Activated naive CD4-positive, alpha-beta T cell (primary cell): ENCODE measurements at places on chromosomes 2 and 18.

DNA sequence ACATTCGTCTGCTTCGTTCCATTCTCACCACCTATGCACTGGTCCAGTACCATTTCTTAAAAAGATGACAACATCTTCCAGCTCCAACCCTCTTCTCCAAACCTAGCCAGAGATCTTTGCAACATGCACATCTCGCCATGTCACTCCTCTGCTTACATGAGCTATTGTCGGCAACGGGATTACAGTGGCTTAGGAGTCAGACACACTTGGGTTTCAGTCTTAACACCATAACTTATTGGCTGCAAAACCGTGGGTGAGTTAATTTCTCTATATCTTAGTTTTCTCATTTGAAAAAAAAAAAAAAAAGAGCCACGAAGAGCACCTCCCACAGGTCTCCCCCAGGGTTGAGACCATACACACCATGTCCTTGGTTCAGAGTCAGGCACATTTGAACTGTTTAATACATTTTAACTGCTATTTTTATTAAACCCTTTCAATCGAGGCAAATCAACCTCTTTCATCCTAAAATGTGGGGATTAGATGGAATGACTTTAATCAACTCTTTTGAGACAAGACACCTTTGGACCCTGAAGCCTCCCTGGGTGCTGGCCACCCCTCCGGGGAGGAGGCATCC is 889 bp downstream of the ANKRD29 start:
- no peak for DNase-seq

GRCh38 chr18:55515941-55516710 is 71.9 kb downstream of the TCF4 start:
- no peak for DNase-seq

DNA sequence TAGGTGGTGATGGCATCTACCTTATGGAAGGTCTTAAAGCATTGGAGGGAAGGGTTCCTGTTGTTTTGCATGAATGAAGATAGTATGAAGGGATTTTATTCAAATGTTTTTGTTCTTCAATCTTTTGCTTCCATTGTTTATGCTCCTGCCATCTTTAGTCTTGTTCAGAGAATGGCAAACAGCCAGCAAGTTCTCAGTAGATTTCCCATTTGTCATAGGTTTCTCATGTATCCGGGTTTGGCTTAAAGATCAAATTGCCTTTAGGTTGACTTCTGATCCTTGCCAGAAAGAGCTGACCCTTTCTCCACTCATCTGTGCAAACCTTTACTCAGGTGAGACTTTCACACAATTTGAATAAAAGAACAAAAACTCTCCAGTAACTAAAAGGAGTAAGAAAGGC is 44.2 kb upstream of the STAT4 start:
- no peak for DNase-seq

- DNase-seq: no peak
Observed at GRCh38 chr2:161386228-161386824, 29.8 kb upstream of the TBR1 start.

DNA sequence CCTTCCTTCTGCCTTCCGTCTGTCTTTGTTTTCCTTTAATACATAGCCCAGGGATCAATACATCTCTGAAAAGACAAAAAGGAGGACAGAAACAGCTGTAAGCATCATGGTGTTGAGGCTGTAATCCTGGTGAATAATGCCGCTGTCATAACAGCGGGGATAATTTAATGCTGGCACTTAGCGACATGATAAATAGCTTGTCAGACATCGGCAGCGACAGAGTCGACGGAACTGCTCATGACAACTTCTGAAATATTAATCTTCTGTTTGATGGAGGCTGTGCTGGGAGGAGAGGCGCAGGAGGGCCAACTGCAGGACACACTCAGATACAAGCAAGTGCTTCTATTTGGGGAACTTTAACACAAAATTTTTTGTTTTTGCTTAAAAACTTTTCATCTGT is 602.2 kb downstream of the GALR1 start:
- DNase-seq: no peak

GRCh38 chr18:63421514-63421913 is 762 bp downstream of the VPS4B start:
- DNase-seq: no peak

- DNase-seq: no peak
Observed at GRCh38 chr2:194343167-194343566, 1313.9 kb upstream of the SLC39A10 start.

- DNase-seq: no peak
Observed at GRCh38 chr2:11560806-11561205, 27.0 kb downstream of the GREB1 start.

DNA sequence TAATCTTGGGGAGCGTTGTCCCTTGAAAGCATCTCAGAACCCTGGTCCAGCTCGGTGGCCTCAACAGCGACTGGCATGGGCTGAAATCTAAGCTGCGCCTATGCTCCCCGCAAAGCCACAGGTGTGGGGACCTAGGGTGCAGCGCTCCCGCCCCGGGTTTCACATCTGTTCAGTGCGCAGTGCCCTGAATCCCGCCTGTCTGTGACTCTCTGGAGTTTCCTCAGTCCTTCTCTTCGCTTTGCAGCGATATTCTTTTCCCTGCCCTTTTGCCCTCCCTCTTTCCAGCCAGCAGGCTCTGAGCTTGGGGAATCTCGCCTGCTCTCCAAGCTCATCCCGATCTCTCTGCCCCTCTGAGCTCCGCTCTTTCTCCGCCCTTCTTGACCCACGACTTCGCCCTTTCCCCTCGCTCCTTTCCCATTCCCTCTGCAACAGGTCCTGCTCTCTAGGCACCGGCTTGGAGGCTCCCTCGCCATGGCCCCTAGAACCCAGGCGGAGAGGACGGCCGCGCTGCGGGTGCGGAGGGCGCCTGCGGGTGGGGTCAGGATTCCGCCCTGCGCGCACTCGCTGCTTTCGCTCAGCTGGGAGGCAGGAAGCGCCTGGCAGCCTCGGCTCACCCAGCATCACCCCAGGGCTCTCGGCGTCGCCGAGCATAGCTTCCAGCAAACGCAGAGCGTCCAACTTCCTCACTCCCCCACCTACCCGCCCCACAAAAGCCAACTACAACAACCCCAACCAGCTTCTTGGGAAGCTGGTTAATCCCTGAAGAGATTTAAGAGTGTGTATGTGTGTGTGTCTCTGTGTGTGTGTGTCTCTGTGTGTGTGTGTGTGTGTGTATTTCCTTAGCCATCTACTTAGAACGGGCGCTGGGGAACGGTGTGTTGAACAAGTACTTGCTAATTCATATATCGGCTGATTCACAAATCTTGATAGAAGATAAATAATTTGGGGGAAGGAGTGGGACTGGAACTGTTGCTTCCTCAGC is 1.1 kb downstream of the GRP start:
- no peak for DNase-seq
